NCI-H526 treated with DMSO at 0.1 percent for 48 hours (cell line): ENCODE measurements at places on chromosomes 5 and 9.

DNA sequence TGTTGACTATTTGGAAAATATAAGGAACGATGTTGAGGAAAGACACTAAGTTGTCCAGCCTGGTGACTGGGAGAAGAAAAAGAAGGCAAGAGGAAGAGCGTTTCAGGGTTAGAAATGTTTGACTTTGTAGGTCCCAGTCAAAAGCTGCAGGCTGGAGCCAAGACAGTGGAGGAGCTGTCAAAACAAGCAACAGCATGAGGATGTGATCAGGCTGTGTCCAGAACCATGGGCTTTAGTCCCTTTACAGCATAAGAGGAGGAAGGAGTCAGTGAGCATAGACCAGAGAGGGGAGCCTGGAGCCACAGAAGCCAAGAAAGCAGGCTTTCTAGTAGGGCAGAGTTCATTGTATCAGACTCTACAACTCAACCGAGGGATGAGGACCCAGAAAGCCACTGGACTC, 658.5 kb downstream of the BNC2 start:
- no peak for DNase-seq

DNA sequence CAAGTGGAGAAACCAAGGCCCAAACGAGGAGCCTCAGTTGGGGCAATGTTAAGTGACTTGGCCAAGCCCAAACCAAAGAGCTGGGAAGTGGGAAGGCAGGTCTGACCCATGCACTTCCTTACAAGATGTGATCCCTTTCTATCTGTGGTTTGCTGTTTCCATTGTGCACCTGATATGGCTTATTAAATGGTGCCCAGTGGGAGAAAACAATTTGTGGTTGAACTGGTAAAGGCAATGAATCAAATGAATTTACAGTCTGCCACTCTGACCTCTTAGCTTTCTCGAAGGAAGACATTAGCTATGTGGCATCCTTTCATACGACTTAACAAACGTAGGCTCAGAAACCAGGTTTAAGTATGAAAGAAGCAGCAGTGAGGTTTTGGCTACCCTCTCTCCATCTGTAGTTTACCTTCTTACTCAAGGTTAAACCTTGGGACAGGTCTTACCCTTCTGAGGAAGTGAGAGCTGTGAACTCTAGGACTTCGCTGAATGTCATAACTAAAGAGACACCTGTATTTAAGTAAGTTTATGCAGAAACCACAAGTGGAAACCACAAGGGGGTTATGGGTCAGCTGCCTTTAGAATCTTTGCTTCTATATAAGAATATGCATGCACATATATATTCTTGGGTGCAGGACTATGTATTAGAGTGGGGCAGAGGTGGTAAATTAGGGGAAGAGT, 100.5 kb upstream of the SPATA31D4 start:
- DNase-seq: no peak

- DNase-seq: peak; percentile 94
Observed at GRCh38 chr5:137148159-137148558, 351.0 kb downstream of the SPOCK1 start.

GRCh38 chr9:78821126-78821822, 524.3 kb downstream of the PSAT1 start:
- DNase-seq: peak; percentile 6

DNA sequence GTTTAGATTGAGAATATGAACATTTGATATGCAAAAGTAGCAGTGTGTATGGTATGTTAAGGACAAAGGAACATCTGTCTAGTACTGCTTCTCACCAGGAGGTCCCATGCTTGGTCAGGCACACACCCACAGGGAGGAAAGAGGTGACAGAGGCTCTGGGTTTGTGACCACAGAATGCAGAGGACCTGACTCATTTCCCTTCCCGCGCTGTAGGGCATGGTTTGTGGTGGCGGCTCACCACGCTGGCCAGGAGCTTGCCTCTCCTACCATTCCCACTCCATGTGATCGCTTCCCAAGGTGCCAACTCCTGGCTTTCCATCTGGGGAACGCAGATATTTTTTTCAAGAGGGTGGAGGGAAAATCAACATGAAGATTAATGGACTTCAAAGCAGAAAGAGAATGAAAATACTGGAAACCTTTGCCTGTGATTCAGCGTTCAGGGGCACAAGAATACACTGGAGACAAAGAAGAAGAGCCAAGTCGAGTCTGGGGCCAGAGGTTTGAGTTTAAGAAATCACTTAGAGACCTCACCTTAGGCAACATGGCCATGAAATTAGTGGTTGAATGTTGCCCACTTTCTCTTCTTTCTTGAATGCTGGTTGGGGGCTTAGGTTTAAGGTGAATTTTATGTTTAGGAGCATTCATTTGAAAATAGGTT, 477.8 kb downstream of the CCDC171 start:
- no peak for DNase-seq

GRCh38 chr9:107342476-107343161, 59.5 kb downstream of the RAD23B start:
- no peak for DNase-seq

DNA sequence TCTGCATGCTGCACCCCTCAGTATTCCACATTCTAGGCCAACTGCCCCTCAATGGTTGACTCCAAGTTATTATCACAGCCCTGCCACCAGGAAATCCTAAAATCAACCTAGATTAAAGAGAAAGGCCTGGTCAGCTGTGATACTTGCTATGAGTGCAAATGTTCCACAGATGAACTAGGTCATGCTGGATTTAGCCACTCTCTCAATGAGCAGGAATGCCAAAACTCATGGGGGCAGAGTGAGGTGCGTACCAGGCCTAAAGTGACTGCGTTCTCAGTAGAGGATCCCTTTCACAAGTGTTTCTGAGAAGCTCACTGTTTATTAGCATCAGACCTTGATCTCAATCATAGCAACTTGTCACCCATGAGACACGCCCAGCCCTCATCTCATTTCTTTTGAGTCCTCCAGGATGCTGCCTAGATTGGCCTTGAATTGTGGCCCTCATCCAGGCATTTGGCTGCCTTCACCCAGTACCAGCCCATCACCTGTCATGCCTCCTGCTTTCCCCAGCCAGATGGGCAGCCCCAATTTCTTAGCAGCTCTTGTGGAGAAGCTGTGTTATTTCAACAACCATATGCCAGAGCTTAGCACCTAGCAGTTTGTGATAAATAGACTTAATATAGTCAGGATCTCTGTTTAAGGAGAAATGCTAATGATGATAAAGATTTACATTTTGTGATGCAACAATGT, 383.9 kb downstream of the CTNND2 start:
- no peak for DNase-seq

DNA sequence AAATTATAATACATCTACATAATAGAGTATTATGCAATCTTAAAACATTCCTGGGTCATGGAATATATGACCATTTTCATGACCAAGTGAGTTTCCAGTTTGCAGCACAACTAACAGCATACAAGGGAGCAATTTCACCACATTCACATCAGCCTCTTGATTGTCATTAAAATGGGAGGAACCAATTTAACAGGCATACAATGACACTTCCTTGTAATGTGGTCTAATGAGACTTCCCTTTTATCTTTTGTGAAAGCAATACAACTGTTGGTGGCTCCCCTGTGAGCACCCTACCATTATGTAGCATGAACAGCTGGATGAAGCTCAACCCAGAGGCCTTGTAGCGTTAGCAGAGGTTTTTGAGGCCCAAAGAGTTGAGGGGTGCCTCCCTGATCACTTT, 13.6 kb upstream of the TMOD1 start:
- no peak for DNase-seq

- DNase-seq: no peak
Observed at GRCh38 chr9:129478461-129478860, 142.4 kb downstream of the C9orf50 start.

DNA sequence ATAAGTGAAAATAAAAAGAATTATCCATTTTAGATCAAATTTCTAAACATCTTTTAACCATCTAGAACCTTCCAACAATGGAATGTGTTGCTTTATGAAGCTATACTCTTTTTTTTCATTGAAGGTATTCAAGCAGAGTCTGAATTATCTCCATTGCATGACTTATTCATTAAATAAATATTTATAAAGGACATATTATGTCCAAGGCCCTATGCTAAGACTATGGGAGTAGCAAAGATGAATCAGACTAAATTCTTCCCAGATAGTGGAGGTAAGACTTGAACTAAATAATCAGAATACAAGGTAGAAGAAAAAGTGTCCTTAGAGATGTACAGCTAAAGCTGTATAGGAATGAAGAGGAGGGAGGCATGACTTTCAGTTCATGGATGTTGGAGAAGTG, 215.5 kb upstream of the RGMB start:
- no peak for DNase-seq

GRCh38 chr9:121765021-121765950, 113.9 kb downstream of the DAB2IP start:
- DNase-seq: no peak

DNA sequence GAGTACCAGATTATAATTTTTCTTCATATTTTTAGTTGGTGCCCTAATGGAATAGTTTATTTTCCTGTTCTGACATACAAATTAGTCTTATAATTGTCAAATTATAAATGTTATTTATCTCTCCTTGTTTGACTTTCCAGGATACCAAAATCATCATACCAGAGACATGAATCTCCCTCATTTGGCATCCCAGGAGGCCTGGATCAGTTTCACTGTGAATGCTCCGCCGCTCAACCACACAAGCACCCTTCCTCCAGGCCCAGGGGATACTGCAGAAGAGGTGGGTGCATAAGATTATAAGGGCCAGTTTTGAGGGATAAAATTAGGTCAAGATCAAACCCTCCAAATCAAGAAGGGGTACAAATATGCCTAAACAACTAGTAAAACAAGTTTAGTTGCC, 1229.3 kb downstream of the CDH12 start:
- DNase-seq: no peak
